ENCODE measurements at places on chromosomes 16 and 17.

DNA sequence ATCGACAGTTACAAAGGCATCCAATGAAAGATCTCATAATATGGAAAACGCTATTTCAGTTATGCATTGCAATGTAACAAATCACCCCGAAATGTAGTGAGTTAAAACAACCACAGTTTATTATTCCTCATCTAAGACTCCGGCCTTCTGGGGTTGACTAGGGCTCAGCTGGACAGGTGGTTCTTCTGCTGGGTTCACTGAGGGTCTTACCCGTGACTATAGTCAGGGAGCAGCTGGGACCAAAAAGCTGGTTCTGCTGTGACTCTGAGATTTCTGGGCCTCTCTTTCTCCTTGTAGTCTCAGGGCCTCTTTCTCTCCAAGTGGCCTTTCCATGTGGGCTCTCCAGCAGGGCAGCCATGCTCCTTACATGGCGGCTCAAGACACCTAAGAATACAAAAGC lies 196.0 kb downstream of the IRX3 start:
- no peak for DNase-seq

- no peak for DNase-seq
Measured at GRCh38 chr16:49499869-49500610, 126.4 kb downstream of the C16orf78 start.

GRCh38 chr17:8151641-8152111 lies 528 bp downstream of the PER1 start:
- DNase-seq = no peak

GRCh38 chr17:65660947-65661346 lies 99.5 kb upstream of the AXIN2 start:
- no peak for DNase-seq

DNA sequence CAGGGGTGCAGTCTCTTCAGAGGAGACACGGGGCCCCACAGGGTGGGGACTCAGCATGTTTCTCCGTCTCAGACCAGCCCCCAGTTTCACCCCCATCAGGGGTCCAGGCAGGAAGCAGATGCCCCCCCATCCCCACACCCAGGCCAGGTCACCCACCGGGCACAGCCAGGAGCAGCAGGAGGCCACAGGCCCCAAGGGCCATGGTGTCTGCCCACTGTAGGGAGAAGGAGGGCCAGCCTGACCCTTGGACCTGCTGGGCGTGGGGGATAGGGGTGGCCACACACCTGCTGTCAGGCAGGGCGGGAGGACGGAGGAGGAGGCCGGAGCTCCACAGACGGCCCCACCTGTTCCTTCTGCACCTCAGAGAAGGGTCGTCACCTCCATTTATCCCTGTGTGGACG lies at the start of gene TPSG1:
Gene TPSG1 (minus strand): TSS at position 218 of the 401 bp plus-strand sequence. CDS start 16 bp downstream, at position 202.
- no peak for DNase-seq

DNA sequence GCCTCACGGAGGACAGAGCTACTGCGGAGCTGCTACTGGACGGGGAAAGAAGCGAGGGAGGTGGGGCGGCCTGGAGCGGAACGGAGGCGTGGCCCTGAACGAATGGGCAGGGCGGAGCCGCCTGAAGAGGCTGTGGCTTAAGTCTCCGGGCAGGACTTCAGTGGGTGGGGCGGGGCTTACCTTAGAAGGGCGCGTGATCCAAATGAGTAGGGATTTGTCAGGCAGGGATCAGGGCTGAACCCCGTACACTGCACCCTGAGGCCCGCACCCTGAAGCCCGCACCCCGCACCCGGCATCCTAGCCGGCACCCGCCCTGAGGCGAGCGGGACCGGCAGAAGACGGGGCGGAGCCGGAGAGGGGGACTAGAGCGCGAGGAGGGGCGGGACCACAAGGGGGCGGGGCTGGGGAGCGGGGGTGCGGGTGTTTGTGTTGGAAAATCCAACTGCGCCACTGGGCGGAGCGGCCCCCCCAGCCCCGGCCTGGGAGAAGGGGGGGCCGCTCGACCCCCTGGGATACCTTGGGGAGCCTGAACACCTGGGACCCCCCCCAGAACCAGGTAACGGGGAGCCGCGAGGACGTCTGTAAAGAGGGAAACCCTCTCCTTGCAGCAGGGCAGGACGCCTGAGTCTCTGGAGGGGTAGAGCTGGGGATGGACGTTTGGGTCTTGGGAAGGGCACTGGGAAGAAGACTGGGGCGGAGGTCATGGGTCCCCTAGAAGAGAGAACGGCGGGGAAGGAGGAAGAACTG lies at the start of gene KDM6B:
Gene KDM6B (plus strand): TSS at position 423 of the 747 bp plus-strand sequence. CDS start 11,338 bp downstream, outside the sequence.
- DNase-seq = peak; percentile 83

- no peak for DNase-seq
Measured at GRCh38 chr16:276426-277077, 808 bp upstream of the RGS11 start.

DNA sequence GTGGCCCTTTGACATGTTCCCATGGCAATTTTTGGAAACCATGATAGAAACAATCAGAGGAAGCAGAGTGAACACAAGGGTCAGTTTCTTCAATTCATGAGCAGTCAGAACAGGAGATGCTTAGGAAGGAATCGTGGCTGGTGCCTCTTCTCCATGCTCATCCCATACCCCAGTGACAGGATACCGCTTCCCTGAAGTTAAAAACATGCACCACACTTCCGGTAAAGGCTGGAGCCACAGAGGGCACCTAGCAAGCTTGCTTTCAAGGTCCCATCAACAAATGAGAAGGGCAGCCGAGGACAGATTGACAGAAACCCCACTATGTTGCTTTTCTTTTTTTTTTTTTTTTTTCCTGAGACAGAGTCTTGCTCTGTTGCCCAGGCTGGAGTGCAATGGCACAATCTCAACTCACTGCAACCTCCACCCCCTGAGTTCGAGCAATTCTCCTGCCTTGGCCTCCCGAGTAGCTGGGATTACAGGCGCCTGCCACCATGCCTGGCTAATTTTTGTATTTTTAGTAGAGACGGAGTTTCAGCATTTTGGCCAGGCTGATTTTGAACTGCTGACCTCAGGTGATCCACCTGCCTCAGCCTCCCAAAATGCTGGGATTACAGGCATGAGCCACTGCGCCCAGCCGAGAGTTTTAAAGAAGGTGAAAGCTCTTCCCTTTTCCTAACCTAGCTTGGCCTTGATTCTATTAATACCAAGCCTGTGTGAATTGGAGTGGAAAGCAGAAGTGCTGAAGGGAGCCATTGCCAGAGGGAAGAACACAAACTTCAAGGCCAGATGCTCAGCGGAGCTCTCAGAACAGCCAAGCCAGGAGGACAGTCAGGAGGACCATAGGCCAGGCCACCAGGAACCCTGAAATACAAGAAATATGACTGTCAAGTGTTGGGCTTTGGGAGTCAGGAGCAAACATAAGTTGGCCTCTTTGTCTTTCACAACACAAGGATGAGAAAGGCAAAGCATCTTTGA lies 16.6 kb downstream of the GP2 start:
- DNase-seq = no peak

DNA sequence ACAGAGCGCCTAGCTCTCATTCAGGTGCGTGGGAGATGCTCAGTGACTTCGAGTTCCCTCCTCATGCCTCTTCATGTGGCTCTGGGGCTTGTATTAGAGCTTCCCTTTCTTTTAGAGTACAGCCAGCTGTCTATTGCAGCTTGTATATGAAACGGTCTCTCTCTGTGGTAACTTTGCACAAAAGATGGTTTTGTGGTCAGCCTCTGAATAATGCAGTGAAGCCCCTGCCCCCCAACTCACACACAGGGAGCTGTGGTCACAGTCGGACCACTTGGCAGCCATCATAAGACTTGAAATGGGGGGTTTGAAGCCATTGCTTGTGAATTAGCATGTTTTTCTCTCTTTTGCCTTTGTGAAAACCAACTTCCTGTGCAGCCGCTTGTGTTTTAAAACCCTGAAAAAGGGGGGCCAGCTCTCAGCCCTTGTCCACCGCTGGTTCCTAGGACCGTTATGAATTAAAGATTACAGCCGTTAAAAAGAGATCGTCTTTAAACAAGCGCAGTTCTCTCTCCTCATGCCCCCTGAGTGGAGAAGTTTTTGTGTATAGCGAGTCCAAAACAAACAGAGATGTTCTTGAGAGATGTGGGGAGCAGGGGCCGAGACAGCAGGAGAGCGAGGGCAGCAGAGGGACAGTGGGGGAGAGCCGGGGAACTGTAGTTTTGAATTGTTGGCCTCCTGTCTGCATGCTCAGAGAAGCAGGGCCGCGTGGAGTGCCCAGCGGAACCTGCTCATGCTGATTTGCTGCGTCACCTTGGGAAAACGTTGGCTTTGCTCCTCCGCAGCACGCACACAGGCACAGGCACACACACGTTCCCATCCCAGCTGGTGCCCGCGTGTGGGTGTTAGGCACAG lies 199.0 kb downstream of the MSI2 start:
- no peak for DNase-seq

GRCh38 chr16:64445245-64445644 lies 676.6 kb downstream of the CDH11 start:
- no peak for DNase-seq

- no peak for DNase-seq
Measured at GRCh38 chr16:35598696-35599332, 2139.4 kb downstream of the TP53TG3F start.

- DNase-seq = no peak
Measured at GRCh38 chr17:43350888-43351361, 47.9 kb upstream of the ARL4D start.

DNA sequence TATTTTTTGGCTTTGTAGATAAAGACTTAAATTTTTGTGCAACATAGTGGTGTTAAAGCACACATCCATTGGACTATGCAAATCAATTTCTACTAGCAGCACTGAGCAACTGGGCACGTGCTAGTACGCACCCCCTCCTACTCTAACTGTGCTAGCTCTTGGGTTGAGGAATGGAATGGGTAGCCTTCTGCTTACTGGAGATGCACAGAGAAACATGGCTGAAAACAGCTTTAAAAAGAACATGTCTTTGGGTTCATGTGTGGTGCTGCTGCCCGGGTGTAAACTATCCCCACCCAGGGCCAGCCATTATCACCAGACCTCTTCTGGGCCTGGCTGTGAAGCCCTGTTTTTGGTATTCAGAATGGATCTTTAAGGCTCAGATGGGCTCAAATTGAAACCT lies 7.3 kb downstream of the ESRP2 start:
- DNase-seq = no peak

DNA sequence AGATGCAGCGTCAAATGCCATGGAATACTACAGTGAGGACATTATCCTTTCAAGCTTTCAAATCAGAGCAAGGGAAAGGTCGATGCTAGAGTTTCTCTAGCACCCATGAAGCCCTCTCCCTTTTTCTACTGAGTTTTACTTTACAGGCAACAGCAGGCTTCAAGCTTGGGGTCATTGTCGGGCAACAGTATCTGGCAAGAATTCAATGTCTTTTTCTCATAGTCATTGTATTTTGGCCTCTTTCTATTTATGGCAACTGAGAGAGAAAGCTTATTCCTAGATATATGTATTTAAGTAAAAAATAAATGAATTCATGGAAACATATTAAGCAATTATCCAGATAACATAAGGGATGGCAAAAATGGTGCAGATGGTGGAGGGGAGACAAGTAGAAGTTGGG lies 364 bp upstream of the CETP start:
- DNase-seq = no peak

DNA sequence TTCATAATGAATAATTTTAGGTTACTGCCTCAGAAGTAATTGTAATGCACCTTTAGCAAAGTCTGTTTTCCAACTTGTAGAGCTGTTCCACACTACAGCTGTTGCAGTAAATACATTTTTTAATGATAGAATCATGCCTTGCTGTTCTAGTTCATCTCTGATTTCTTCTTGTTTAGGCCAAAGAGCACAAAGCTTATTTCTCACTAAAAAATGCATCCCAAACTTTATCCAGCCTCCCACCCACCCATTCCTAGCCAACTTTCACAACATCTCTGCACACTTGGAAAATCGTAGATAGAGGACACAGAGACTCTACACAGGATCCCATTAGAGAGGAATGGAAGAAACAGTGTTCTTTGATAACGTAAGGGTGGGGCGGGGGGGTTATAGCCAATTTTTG lies 252.2 kb upstream of the DYNLRB2 start:
- no peak for DNase-seq

DNA sequence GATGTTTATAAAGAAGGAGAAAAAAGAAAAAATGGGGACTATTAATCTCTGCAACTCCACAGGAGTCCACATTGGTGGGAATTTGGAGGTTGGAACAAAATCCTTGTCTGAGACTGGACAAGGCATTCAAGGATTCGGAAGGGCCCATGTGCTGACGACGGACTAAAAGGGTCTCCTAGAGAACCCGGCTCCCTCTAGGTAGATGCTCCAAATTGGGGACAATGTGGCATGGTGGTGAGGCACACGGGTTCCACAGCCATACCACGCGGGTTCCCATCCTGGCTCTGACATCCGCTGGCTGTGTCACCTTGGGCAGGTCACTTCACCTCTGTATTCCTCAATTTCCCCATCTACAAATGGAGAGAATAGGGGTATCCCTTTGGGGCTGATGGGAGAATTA lies 227.4 kb downstream of the C16orf78 start:
- DNase-seq = no peak

GRCh38 chr16:56601325-56601724 lies 7.1 kb upstream of the MT2A start:
- DNase-seq = no peak

DNA sequence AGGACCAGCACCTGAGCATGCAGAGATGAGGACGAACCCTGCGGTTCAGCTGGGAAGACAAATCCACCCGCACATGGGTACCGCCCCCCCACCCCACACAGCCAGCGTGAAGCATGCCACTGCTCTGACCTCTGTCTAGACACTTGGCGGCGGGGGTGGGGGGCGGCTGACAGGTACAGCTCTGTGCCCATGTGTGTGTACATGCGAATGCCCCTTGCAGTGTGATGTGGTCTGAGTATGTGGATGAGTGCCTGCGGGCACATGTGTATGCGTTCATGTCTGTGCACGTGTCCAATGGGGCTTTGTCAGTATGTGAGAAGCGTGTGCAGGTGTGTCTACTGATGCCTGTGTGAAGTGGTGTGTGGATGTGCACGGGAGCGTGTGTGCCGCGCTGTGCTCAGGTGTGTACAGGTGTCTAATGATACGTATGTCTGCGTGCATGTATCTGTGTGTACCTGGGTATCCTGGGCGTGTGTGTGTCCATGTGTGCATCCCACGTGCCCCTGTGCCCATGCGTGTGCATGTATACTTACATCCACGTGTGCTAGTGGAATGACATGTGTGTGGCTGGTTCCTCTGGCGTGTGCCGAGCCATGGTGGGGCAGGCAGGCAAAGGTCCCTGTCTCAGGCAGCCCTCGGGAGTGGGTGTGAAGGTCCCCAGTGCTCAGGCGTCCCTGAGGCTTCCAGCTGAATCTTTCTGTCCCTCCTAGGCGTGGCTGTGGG lies 636 bp upstream of the RAP1GAP2 start:
- DNase-seq = no peak
